Stimulated activated CD4-positive, alpha-beta T cell treated with anti-CD3 and anti-CD28 coated beads, Interleukin-2, amount 100 ng/mL, for 48 hours (primary cell): ENCODE measurements at places on chromosomes 2 and 18.

GRCh38 chr18:3179430-3180089 lies 40.2 kb downstream of the MYOM1 start:
- no peak for DNase-seq

- no peak for DNase-seq
These were observed 9.9 kb upstream of the MAP3K2 start for GRCh38 chr2:127397568-127398238.

GRCh38 chr2:6770006-6770405 lies 95.7 kb downstream of the CMPK2 start:
- no peak for DNase-seq

DNA sequence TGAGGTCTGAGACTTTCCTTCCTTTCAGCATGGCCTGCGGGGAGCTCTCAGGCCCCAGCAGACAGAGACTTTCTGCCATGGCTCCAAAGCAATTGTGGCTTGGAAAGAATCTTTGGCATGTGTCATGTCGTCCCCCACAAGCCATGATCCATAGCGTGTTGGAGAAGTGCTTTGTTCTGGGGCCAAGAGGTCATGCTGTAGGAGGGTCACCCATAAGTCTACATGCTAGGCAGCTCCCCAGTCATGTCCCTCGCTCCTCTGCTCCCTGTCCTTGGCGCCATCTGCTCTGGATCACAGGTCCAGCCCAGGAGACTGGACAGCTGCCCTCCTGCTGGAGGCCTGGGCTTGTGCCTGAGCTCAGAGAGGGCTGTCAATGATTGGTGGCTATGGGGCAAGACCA lies 78.8 kb upstream of the LCLAT1 start:
- DNase-seq = no peak

- DNase-seq = no peak
These were observed at the start of gene TMEM37 for GRCh38 chr2:119431155-119431975. Gene TMEM37, plus strand, starts transcription at chr2:119431854. Its CDS starts 50 bp downstream, at chr2:119431904.

GRCh38 chr2:186751790-186752189 lies 57.9 kb downstream of the FAM171B start:
- no peak for DNase-seq

GRCh38 chr2:224174990-224175389 lies 135.9 kb upstream of the SERPINE2 start:
- no peak for DNase-seq

DNA sequence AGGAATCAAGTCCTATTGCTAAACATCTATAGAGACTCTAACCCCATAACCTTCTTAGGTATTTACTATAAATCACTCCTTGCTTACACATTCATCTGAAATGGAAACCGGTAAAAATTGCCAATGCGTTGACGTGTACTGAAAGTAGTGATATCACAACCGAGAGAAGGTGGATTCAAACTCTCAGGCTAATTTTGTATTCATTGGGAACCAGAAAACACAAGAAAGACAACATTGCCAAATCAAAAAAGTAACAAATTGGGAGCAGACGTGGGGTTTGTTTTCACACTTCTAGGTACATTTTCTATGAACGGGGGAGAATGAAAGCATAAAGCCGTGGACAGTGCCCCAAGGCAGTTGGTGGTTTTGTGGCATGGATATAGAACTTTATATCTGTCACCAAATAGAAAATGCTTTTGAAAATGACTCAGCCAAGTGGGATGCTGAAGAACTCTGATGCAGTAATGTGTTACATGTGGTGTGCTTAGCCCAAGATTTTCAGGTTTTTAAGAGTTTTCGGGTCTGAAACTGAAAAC lies 155.1 kb upstream of the RASGRP3 start:
- DNase-seq = peak; percentile 16

DNA sequence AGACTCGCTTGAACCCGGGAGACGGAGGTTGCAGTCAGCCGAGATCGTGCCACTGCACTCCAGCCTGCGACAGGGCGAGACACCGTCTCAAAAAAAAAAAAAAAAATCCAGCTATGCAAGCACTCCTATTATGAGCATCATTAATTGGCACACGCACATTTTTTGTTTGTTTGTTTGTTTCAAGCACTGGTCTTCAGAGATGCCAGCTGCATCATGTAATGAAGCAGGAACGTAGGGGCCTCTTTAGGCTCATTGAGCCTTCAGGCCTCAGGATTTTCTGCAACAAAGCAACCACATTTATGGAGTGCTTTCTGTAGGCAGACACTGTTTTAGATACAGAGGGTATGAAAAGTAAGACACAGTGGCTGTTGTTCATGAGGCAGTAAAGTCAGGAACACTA lies 585.8 kb downstream of the CNTNAP5 start:
- DNase-seq = no peak

DNA sequence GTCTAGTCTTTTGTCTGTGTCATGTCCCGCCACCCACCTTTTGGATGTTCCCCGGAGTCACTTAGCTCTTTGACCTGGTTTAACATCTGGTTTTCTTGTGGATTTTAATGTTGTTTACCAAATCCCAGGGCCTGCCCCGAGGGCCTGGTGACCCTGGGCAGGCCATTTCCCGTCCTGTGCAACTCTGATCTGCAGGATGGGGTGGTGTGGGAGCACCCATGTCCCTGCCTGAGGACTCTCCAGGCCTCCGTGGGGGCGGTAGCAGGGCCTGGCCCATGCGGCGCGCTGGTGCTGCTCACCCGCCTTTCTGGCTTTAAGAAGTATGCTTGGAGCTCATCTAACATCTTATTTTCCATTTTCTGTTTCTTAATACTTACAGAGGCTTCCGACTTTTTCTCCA lies 10.7 kb downstream of the RAMP1 start:
- DNase-seq = no peak

GRCh38 chr2:101162561-101163330 lies 11.6 kb upstream of the TBC1D8 start:
- no peak for DNase-seq

GRCh38 chr2:9830685-9831410 lies 12.4 kb upstream of the TAF1B start:
- no peak for DNase-seq

GRCh38 chr18:35580701-35581539 lies 620 bp upstream of the GALNT1 start:
- peak; percentile 36 for DNase-seq
